SHP77 treated with DMSO at 0.1 percent for 48 hours (cell line): ENCODE measurements at places on chromosomes 7 and 10.

GRCh38 chr10:44933451-44934321 is 22.5 kb downstream of the TMEM72 start:
- no peak for DNase-seq

DNA sequence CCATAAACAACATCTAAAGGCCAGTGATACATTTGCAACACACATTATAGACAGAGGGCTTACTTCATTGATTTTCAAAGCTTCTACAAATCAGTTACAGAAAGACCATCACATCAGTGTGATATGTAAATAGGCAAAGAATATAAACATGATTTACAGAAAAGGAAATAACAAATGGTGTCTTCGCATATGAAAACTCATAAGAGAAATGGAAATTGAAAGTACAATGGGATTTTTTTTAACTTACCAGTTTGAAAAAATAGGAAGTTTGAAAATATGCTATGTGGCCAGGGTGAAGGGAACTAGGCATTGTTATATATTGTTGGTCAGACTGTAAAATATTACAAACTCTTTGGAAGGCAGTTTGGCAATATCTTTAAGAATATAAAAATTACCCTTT is 27.3 kb downstream of the SEC23IP start:
- DNase-seq, result no peak

DNA sequence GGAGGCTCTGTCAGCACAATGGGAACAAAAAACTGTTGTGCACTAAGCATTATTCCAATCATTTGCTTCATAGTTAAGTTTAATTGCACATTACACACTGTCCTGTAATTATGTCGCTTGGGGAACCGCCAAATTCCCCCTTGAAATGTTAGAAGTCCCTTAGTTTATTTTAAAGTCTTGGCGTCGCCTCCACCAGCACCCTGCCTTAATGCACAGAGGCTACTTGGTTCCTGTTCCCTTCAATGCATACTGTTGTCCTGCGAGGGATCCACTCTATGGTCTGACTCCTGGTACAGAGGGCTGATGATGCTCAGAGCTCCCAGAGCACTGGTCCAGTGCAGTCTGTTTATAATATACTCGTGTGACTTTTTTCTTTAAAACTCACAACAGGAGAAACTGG is 330.7 kb downstream of the ELMO1 start:
- no peak for DNase-seq

- DNase-seq, result no peak
These were observed 114.7 kb downstream of the CD36 start for GRCh38 chr7:80752954-80753690.

- no peak for DNase-seq
These were observed 74.4 kb downstream of the RAB11FIP2 start for GRCh38 chr10:117972168-117972837.

DNA sequence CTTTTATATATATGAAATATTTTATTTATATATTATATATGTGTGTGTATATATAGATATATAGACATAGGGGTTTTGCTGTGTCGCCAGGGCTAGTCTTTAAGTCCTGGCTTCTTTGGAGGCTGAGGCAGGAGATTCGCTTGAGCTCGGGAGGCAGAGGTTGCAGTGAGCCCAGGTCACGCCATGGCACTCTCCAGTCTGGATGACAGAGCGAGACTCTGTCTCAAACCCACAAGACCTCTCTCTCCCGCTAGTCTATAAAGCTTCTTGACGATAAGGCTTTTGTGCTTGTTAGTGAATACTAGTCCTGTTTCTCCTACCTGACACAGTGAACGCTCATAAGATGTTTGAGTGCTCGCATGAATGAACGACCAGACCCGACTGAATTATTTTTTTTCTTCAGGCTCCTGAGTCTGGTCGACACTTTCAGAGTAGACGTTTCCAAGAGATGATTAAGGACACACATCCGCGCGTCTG is 577 bp upstream of the DDX21 start:
- no peak for DNase-seq

GRCh38 chr7:24786941-24787340 is 29.7 kb upstream of the GSDME start:
- DNase-seq, result no peak

- no peak for DNase-seq
These were observed 143.3 kb upstream of the DKK1 start for GRCh38 chr10:52170776-52171175.

- no peak for DNase-seq
These were observed 340.7 kb upstream of the CELF2 start for GRCh38 chr10:10676972-10677371.

GRCh38 chr10:14648946-14649345 is 125.8 kb downstream of the FAM107B start:
- no peak for DNase-seq

DNA sequence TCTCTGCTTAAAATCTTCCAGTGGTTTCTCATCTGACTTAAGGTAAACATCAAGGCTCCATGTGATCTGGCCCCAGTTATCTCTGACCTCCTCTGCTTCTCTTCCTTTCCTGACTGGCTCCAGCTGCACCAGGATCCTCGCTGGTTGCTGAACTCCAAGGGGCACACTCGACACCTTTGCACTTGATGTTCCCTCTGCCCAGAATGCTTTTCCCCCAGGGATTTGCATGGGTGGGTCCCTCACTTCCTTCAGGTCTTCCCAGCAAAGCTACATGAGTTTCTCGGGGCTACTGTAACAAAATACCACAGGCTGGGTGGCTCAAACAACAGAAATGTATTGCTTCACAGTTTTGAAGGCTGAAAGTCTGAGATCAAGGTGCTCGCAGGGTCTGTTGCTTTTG is 166.0 kb upstream of the CDCA7L start:
- no peak for DNase-seq

GRCh38 chr7:16559497-16560179 is 33.0 kb downstream of the LRRC72 start:
- DNase-seq, result no peak

GRCh38 chr7:134685250-134685649 is 38.6 kb downstream of the BPGM start:
- DNase-seq, result no peak

DNA sequence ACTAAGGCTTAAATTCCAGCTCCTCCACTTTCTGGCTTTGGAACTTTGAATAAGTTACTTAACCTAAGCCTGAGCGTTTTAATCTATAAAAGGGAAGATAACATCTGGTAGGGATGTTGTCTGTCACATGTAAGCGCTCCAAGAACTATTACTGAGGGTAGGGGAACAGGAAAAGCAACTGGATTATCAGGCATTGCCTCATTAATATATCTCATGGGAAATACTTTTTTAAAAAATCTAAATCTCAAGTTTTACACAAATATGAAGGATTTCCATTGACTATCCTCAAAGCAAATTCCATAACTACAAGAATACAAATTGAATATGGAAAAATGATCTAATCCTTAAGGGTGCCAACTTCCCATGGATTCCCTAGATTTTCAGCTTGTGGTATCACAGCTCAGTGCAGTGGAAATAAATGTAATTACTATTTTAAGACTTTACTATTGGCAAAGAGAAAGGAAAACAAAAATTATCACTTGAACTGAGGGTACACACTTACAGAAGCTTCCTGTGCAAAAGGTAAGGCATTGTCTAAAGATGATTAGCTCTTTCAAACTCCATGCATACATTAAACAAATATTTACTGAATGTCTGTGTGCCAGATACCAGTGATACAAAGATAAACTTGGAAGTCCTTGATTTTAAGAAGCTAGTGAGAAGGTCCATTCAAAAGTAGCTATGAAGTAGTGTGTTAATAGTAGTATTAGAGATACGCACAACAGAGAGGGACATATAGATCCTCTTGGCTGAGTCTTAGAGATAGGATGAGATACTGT is 38.4 kb downstream of the NT5C2 start:
- DNase-seq, result no peak

DNA sequence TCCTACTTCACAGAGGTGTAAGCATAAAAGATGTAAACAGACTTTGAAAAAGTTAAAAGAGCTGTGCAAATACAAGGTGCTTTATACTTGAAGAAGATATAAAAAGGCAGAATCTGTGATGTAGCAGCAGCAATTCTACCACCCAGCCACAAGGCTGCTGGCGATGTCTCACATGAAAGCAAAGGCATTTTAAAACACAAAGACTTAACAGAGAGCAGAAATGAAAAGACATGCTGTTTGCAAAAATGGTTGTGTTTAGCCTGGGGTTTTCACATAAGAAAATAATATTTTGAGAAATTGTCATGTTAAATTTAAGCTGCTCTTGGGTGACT is 85.5 kb upstream of the ZNF800 start:
- DNase-seq, result no peak

GRCh38 chr7:135707570-135707966 is 20.4 kb downstream of the SLC13A4 start:
- no peak for DNase-seq

- no peak for DNase-seq
These were observed 9.3 kb upstream of the HOXA2 start for GRCh38 chr7:27111751-27112277.

- no peak for DNase-seq
These were observed 216.8 kb downstream of the RPS24 start for GRCh38 chr10:78250313-78251015.

DNA sequence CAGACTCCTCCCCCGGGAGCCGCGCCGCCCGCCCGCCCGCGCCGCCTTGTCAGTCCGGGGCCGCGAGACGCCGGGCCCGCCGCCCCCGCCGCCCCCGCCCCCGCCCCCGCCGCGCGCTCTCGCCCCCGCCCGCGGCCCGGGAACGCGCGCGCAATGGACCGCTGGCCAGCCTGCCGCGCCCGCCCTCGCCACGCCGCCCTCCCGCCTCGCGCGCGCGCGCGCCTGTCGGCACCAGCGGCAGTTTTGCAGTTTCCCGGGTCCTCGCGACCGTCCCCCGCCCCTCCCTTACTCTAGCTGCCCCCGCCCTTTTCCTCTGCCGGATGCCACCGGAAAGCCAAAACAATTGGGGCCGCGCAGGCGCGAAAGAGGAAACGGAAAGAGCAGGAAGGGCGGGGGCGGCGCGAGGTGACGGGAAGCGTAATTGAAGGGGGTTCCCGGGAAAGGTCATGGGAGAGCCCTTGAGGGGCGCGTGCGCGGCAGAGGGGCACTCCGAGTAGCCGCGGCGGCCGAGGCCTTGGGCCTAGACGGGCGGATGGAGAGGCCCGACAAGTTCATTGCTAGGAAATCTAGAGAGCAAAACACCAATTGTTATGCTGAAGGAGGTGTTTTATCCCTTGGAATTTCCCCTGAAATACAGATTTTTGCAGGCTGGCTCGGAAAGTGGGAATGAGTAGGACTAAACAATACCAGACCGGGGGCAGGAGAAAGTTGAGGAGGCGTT is 400 bp upstream of the KBTBD2 start:
- DNase-seq, result peak; percentile 98

- peak; percentile 55 for DNase-seq
These were observed 71.9 kb upstream of the HABP2 start for GRCh38 chr10:113480851-113481502.

GRCh38 chr7:75739796-75740672 is 1.3 kb upstream of the HIP1 start:
- DNase-seq, result no peak

DNA sequence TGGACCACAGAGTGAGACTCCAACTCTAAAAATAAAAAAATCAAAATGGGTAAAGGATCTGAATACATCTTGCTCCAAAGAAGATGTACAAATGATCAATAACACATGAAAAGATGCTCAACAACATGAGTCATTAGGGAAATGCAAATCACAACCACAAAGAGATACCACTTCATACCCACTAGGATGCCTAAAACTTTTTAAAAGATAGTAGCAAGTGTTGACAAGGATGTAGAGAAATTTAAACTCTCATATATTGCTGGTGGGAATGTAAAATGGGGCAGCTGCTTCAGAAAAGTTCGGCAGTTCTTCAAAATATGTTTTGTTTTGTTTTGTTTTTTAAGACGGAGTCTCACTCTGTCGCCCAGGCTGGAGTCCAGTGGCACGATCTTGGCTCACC is 45.7 kb upstream of the GTF2IRD1 start:
- no peak for DNase-seq

GRCh38 chr7:5406957-5407945 is 16.4 kb downstream of the TNRC18 start:
- no peak for DNase-seq

- DNase-seq, result no peak
These were observed 5.4 kb downstream of the GPRIN2 start for GRCh38 chr10:46550795-46551700.

- DNase-seq, result no peak
These were observed 69.2 kb downstream of the CNTNAP2 start for GRCh38 chr7:146185844-146186243.

GRCh38 chr7:112283382-112283910 is 77.0 kb downstream of the ZNF277 start:
- DNase-seq, result no peak

DNA sequence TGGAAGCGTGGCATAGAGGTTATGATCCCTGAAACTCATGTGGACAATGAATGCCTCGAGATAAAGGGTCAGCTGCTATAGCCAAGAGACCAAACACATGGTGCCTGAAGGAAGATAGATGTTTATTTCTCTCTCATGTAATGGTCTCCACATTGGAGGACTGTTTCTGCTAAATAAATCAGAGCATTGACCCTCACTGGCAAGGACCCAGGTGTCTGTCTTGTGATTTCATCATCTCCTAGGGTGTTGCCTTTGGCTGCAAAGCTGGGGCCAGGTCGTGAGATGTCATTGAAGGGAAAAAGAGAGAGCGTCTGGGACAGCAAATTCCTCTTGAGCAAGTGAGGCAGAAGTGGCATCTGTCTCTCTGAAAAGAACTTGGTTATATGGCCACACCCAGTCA is 64.6 kb downstream of the JCAD start:
- no peak for DNase-seq

DNA sequence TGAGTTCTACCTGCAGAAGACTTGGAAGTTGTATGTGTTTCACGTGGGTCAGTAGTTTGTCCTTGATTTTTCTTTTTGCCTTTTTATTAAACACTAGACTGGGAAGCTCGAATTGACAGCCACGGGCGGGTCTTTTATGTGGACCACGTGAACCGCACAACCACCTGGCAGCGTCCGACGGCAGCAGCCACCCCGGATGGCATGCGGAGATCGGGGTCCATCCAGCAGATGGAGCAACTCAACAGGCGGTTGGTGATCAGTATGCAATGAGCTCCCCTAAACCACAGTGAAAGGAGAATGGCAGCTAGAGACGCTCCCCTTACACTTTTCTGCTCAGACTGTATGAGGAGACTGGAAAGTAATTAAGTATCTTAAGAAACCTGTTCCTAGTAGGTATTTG is 126.7 kb upstream of the STK17A start:
- DNase-seq, result no peak

GRCh38 chr7:56222866-56223265 is 106.6 kb upstream of the NUPR2 start:
- no peak for DNase-seq

- DNase-seq, result no peak
These were observed 198.2 kb downstream of the EBF3 start for GRCh38 chr10:129765664-129766550.

DNA sequence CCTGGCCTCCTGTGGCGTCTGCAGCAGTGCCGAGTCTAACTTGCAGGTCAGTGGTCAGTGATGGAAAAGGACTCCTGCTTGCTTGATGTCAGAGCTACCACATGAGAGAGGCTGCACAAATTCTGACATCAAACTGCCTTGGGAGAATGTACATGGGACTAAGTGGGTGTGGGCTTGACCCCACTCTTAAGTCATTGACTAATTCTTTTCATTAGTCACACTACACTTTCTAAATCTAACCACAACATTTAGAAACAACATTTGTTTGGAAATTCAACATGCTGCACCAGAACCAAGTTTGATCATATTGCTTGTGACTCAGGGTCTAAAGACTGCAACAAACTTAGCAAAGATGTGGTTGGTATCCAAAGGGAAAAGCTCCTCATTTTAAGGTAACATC is 24.4 kb upstream of the CDC14C start:
- DNase-seq, result no peak
